ENCODE measurements at places on chromosomes 1 and 21. TPM values are rescaled to one million over a fixed set of nuclear protein-coding genes. Genes with fewer than 3 reads are reported as not detected.

The HFM1 gene
- 0.49 TPM for total RNA-seq

The TDRD5 gene
- not detected for total RNA-seq

The CELA3B gene
- total RNA-seq, result not detected

The NUDC gene
- 26.7 TPM for total RNA-seq

The TPTE gene
- not detected for total RNA-seq

The CDK11A gene
- 9.8 TPM for total RNA-seq

The COL11A1 gene
- total RNA-seq, result 0.45 TPM

The AADACL4 gene
- total RNA-seq, result not detected

The PGLYRP4 gene
- total RNA-seq, result not detected

The AVPR1B gene
- not detected for total RNA-seq

The C1QB gene
- total RNA-seq, result not detected

The TTC3 gene
- total RNA-seq, result 615 TPM

The NES gene
- total RNA-seq, result 44.5 TPM

The BARHL2 gene
- total RNA-seq, result not detected

The RNU1-4 gene
- total RNA-seq, result under 0.01 TPM

The TMCO1 gene
- 102 TPM for total RNA-seq

The OLFML3 gene
- total RNA-seq, result 135 TPM

The SPATA45 gene
- total RNA-seq, result not detected

The CFH gene
- 517 TPM for total RNA-seq

The GNAT2 gene
- total RNA-seq, result 0.18 TPM

The SLC2A5 gene
- 0.90 TPM for total RNA-seq

The GDAP2 gene
- total RNA-seq, result 32.0 TPM

The SERPINC1 gene
- total RNA-seq, result not detected

The IL24 gene
- total RNA-seq, result not detected

The PRAMEF7 gene
- not detected for total RNA-seq

The MMP23B gene
- 35.2 TPM for total RNA-seq

The MYCL gene
- total RNA-seq, result 0.81 TPM

The AK5 gene
- total RNA-seq, result 13.5 TPM

The PEAR1 gene
- 10.8 TPM for total RNA-seq

The NBPF10 gene
- 3.7 TPM for total RNA-seq

The COL16A1 gene
- total RNA-seq, result 133 TPM

The EFNA1 gene
- 0.16 TPM for total RNA-seq

The WNT9A gene
- total RNA-seq, result 0.99 TPM

The GOLT1A gene
- not detected for total RNA-seq

The IL20 gene
- not detected for total RNA-seq

The TNFRSF9 gene
- under 0.01 TPM for total RNA-seq

The RNU1-2 gene
- 2,882 TPM for total RNA-seq

The MROH7 gene
- total RNA-seq, result 0.27 TPM

The STYXL2 gene
- total RNA-seq, result not detected

The ABCA4 gene
- 0.09 TPM for total RNA-seq

The SPRR1B gene
- not detected for total RNA-seq

The LCE1F gene
- total RNA-seq, result not detected

The CHI3L1 gene
- total RNA-seq, result 3.0 TPM

The DNAH14 gene
- 33.9 TPM for total RNA-seq

The ILDR2 gene
- total RNA-seq, result 0.25 TPM

The JAM2 gene
- total RNA-seq, result 3.0 TPM

The STIL gene
- 3.9 TPM for total RNA-seq

The C1QC gene
- not detected for total RNA-seq

The ATAD3C gene
- under 0.01 TPM for total RNA-seq

The SPATA17 gene
- 1.8 TPM for total RNA-seq

The XCL2 gene
- not detected for total RNA-seq

The SEMA6C gene
- total RNA-seq, result 1.6 TPM

The MFSD2A gene
- 2.3 TPM for total RNA-seq

The PER3 gene
- 35.5 TPM for total RNA-seq
